ENCODE measurements at places on chromosomes 4 and X.

DNA sequence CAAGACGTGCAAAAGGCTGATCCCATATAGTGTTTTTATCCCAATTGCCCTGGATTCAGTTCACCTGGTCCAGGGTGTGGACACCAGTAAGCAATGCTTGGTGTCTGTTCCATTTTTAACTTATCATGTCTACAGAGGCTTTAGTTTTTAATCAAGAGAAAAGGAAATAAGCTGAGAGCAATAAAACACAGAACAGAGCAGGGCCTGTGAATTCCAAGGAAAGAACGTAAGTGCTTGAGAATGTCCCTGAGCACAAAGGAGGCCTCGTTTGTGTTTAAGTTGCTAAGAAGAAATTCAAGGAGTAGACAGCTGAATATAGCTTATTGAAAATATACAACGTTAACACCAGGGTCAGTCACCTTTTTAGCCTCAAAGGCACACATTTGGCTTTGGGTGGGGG is 191.3 kb downstream of the GPC3 start:
- no peak for DNase-seq

DNA sequence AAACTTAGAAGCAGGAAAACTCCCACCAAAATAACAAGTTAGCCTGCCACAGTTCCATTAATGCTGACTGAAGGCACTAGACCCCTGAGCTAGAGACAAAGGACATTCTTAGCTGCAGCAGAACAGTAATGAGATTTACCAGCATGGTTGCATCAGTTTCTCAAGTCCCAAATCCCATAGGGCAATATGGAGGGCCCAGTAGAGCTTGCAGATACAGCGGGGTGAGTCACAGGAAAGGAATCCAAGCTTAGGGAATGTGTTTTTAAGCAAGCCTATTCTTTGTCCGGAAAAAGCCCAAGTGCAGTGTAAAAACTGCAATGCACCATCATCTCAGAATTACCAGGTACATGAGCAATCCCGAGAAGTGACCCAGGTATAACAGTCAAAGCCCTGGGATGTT is 51.3 kb upstream of the EXOC1L start:
- peak; percentile 63 for DNase-seq

GRCh38 chr4:83250687-83251446 is 33.7 kb downstream of the COQ2 start:
- no peak for DNase-seq

DNA sequence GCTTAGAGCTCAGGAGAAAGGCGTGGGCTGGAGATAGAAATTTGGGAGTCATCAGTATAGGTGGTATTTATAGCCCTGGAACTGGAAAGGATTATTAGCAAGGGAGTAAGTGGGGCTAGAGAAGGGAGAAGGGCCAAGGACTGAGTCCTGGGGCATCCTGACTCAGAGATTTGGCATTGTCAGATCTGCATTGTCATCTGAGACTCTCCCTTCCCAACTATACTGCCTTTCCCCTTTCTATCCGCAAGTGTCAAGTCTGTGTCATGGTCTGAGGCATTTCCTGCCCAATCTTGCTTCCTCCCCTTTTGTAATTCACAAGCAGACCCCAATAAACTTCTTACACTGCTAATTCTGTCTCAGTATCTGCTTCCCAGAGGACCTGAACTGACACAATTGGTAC is 24.4 kb upstream of the SLC25A43 start:
- no peak for DNase-seq

DNA sequence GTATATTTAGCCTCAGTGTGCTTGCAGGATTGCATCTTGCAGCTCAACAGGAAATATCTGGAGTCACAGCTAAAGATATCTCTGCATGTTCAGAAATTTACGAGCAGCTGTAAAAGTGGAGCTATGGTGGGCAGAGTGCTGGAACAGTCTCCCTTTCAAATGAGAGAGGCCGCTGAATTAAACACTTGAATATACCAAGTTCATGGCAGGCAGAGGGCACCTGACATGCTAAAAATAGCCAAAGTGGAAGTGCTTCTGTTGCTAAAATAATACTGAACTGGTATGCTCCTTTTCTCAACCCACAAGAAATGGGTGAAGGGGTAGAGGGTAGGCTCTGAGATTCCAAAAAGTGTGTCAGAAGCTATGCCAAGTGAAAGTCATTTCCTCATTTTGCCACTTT is 98.1 kb downstream of the MGST2 start:
- DNase-seq: no peak

DNA sequence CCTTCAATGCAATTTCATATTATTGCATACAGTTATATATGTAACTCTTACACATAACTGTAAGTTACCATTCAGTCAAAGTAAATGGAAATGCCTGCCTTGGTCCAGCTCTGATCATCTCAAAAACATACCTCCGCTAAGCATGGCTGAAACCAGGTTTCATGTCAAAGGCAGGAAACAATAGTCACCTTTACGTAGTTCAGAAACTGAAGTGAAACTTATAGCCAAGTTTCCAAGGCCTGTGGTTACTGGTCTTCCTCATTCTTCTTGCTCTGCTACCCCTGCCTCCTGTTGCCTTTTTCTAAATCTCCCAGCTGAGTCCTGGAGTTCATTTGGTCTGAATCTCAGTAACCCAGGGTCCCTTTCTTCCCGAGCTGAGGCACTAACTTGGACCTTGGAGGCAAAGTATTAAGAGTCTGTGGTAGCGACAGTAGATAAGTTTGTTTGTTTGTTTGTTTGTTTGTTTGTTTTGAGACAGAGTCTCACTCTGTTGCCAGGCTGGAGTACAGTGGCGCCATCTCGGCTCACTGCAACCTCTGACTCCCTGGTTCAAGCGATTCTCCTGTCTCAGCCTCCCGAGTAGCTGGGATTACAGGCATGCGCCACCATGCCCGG is 30.8 kb downstream of the DAPP1 start:
- DNase-seq: no peak

- no peak for DNase-seq
These were observed 59.7 kb upstream of the BEX4 start for GRCh38 chrX:103155201-103155600.

DNA sequence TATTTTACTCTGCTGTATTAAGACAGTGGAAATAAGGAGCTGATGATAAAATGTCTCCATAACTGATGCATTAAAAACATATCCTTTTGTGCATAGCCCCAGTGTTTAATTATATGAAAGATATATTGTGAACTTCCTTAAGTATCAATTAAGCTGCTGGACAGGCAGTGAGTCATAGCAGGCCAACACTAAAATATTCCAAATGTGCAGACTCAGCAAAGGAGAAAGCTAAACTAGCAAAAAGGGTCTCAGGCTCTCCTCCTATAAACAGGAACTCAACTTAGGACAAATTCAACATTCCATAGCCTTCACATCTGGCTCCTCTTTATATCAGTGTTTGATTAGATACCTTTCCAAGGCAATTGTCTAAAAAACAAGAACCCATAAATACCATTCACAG is 15.6 kb downstream of the TNMD start:
- no peak for DNase-seq

GRCh38 chrX:133776072-133776471 is 209.3 kb downstream of the GPC3 start:
- DNase-seq: no peak

GRCh38 chr4:29051381-29051965 is 1668.7 kb upstream of the PCDH7 start:
- no peak for DNase-seq

GRCh38 chrX:44569122-44569521 is 26.5 kb upstream of the FUNDC1 start:
- DNase-seq: no peak

- DNase-seq: no peak
These were observed 55.8 kb upstream of the GIMD1 start for GRCh38 chr4:106424426-106424825.

- no peak for DNase-seq
These were observed 23.3 kb upstream of the TMSB4X start for GRCh38 chrX:12951595-12951975.

All from RCC 7860 (cell line).